Caki2 (cell line): ENCODE measurements at places on chromosomes 12 and 14. TPM values are rescaled to one million over a fixed set of nuclear protein-coding genes. Genes with fewer than 3 reads are reported as not detected.

Gene TMEM253
- total RNA-seq: 0.20 TPM in 1 of 2 replicates, not detected in the other

Gene HCAR1
- not detected in 2 replicates for total RNA-seq

Gene ASPG
- not detected in 2 replicates for total RNA-seq

Gene CORO1C
- total RNA-seq: 75.6 and 89.9 TPM in 2 replicates

Gene RFLNA
- total RNA-seq: 0.07 TPM in 1 of 2 replicates, not detected in the other

Gene TGM1
- 0.44 TPM in 1 of 2 replicates, not detected in the other for total RNA-seq

- peak; percentile 50 for DNase-seq
These were observed 94.2 kb downstream of the PLEKHA5 start for GRCh38 chr12:19223695-19224094.

- DNase-seq: peak; percentile 65
These were observed 82.1 kb downstream of the AVPR1A start for GRCh38 chr12:63068857-63069442.

DNA sequence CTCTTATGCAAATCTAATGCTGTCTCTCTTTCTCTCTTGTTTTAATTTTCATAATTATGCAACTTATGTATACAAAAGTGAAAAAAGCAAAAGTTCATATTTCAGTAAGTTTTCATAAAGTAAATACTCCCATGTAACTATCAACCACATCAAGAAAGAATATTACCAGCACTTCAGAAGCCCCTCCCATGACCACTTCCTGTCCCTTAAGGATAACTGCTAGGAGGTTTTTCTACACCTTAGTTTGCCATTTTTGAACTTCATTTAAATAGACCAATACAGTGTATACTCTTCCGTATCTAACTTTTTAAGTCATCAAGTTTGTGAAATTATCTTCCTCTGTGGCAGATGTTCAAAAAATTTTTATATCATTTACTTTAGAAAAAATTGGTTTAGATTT lies 547 bp upstream of the OR4K15 start:
- DNase-seq: no peak

DNA sequence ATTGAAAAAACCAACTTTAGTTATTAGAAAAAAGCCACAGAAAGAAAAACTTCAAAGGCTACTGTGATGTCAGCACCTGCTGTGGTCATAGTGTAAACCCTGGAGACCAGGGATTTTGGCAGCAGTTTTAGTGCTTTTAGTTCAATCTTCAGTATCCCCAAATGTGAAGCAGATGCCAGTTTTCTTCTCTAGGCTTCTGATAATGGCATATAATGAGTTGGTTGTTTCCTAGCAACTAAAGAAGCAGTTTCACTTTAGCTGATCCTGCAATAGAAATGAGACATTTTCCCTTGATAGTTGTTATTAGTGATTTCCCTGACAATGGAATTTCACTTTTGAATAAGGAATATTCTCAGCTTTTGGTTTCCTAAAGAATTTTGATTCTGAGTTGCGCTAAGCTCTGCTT lies 131.2 kb downstream of the NUBPL start:
- no peak for DNase-seq

GRCh38 chr12:2297658-2298057 lies 244.9 kb downstream of the CACNA1C start:
- peak; percentile 18 for DNase-seq

DNA sequence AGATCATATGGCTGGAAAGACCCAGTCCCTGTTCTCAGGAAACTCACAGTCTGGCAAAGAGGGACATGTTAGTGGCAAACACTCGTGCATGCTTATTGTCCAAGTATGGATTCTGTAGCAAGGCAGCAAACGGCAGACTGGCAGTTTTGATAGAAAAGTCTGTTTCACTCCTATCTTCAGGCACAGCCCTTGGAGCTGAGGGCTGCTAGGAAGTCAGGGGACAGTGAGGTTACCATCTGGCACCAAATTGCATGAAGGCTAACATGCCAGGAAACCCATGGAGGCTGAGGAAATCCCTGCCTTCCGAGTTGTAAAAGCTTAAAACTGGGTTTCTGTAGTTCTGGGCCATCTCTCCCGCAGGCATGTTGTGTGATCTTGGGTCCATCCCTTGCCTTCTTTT lies 32.9 kb downstream of the CALM1 start:
- DNase-seq: no peak

DNA sequence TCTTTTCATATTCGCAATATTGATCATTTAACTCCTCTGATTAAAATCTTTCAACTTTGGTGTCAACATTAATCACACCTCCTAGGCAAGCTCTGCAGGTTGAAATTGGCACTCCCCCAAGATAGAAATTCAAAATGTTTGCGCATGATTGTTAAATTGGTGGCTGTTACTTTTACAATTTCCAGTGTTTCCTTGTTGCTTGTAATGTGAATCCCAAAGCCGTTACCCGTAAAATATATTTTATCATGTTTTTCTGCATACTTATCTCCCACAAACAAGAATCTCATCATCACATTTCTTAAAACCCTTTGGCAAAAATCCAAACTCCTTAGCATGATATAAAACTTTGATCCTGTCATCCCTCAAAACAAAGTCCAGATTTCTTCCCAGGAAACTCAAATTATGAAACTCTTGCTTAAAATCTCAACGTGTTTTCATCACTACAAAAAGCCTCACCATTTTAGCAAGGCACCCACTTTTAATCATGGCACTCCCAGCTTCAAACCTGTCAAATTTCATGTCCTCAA lies 14.7 kb downstream of the RTL1 start:
- DNase-seq: no peak

DNA sequence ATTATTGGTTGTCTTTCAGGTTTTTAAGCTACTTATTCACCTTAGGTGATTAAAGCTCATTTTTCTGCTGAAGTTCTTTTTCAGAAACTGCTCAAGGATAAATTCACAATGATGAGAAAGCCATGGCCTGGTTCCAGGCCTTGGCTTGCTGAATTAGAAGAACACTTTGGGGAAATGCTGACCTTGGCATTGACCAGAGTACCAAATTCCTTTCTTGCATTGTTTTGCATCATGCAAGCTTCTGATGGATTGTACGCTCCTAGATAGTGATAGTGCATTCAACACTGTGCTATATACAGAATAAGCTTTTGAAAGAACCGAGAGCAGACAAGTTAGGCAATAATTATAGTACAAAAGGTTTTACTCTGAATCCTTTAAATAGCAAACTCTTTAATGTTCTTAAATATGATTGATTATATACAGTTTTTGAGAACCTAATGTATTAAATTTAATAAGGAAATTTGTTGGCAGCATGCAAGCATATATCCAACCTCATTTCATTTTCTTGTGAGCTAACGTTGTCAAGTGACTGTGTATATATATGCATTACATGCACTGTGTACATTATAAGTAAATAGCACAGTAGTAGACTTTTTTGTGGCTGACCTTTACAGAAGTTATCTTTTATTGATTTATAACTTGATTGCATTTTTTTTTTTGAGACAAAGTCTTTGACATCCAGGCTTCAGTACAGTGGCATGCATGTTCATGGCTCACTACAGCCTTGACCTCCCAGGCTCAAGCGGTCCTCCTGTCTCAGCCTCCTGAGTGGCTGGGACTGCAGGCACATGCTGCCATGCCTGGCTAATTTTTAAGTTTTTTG lies 99.2 kb downstream of the DIP2B start:
- no peak for DNase-seq

DNA sequence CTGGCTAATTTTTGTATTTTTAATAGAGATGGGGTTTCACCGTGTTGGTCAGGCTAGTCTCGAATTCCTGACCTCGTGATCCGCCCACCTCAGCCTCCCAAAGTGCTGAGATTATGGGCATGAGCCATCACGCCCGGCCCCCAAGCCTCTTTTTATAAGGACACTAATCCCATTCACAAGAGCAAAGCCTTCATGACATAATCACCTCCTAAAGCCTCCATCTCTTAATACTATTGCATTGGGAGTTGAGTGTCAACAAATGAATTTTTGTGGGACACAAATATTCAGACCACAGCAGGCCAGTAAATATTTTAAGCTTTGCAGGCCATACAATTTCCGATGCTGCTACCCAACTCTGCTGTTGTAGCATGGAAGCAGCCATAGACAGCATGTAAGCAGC lies 10.9 kb downstream of the RNF212B start:
- DNase-seq: no peak

- no peak for DNase-seq
These were observed 79.8 kb upstream of the TUNAR start for GRCh38 chr14:95796788-95797187.

- DNase-seq: no peak
These were observed 73.5 kb upstream of the GPHB5 start for GRCh38 chr14:63392236-63392635.

DNA sequence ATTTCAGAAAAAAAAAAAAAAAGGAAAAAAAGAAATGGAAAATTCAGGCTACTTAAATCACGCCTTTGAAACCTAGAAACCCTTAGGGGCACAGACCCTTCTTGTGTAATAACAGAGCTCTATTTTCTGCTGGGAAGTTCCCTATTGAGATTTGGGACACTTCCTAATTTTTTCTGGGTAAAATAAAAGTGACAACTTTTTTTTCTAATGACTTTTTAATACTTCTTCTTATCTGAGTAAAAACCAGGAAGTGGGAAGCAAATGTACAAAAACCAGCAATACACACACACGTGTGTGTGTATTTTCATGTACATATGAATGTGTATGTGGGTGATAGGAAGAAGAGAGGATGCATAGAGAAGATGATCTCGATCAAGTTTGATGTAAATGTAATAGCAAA lies 35.8 kb downstream of the ETV6 start:
- no peak for DNase-seq

DNA sequence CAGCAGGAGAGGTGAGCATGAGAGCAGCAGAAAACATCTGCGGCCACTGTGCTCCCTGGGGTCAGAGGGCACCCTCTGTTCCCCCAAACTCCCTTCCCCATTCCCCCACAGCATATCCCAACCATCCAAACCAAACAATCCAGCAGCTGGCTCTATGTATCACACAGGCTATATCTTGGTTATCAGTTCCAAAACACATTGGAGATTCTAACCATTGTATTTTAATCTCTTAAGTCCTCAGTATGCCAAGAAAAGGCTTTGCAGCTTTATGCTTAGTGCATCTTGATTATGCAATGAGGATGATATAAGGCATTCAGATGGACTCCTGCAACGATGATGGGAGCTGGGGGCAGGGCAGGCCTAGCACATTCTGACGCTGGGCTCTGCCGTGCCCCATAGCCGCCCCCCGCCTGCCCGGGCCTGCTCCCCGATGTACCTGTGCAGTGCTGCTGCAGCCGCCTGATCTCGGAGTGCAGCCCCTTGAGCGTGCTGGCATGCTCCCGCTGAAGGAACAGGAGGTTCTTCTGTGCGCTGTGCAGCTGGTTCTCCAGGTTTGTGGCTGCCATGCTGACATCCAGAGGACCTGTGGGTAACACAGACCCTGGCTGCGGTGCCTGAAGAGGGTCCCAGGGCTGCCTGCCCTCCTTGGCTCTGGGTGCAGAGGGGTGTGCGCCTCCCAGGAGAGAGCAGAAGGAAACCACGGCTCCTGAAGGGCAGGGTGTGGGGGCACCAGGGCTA lies 29.6 kb downstream of the CCDC92 start:
- DNase-seq: no peak

DNA sequence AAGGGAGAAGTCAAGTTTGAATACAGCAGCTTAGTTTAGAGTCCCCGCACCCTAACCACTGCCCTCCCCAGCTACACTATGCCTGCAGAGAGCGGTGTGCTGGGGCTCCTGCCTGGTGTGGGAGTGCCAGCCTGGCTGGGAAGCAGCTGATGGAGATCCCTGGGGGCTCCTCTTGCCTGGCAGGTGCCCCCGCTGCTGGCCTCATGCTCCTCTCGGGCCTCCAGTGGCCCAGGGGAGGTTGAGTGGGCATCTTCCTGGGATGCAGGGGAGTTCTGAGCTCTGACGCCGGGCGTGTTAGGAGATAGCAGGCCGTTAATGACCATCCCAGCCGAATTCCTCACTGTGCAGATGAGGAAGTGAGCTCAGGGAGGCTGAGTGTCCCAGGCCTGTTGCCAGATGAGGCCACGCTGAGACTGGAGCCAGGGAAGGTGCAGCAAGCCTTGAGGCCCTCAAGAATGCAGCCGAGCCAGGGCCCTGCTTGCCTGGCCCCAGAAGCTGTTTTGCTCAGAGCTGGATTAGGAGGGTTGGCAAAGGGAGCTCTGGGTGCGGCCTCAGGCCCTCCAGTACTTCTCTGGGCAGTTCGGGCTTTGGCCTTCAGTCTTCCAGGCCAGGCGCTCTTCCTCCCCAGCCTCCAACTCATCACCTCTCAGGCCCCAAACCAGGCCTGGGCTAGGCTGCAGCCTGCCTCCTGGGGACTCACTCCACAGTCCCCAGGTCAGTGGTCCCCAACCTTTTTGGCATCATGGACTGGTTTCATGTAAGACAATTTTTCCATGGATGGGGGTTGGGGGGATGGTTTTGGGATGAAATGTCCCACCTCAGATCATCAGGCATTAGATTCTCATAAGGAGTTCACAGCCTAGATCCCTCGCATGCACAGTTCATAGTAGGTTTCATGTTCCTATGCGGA lies 6.6 kb upstream of the CYP46A1 start:
- no peak for DNase-seq

GRCh38 chr14:54686219-54686870 lies 119.4 kb downstream of the SAMD4A start:
- no peak for DNase-seq

GRCh38 chr12:125089626-125090025 lies 24.4 kb downstream of the AACS start:
- DNase-seq: no peak

DNA sequence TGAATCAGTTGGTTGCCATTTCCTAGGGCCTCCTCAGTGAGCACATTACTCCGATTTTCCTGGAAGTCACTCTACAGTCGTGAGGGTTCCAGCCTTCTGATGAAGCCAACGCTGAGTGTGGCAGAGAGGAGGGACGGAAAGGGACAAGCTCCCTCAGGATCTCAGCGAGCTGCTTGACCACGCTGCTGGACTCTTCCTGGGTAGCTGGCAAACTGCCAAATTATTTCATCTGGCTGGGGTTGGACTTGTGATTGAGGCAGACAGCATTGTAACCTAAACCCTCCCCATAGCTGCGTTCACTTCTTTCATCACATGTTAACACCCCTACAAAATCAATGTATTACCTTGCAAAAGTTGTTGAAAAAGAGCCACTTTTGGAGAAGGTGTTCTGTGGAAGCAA lies 69.6 kb upstream of the CHST11 start:
- no peak for DNase-seq

GRCh38 chr14:44960146-44960545 lies 1.6 kb downstream of the KLHL28 start:
- peak; percentile 18 for DNase-seq

- DNase-seq: no peak
These were observed 94.4 kb downstream of the PPHLN1 start for GRCh38 chr12:42420395-42420794.
